CD4-positive, alpha-beta memory T cell (primary cell): ENCODE measurements at places on chromosomes 5 and 9. TPM values are rescaled to one million over a fixed set of nuclear protein-coding genes. Genes with fewer than 3 reads are reported as not detected.

DNA sequence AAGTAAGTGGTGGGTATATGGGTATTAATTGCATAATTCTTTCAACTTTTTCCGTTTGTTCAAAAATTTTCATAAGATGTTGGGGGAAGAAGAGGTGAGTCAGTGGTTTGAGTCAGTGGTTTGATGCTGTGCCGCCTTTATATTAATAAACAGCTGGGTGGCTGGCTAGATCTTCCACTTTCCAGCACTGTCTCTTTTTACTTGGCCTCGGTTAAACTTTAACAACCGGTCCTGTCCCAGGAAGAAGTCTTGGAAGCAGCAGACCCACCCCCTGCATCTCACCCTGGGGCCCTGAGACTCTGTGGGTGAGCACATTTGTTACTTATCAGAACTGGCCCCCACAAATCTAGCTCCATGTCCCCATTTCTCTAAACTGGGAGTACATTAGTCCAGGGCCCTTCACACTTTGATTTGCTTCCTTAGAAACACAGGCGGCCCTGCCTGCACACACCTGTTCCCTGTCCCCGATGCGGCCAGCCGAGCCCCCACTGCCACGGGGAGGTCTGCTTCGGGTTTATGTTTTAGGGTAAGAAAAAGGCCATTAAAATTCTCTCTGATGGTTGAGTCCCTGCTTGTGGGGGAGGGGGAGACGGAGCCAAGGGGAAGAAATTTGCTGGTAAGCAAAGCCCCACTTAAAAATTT, 90.7 kb downstream of the PTCH1 start:
- peak overlapping the region; percentile 27 for H3K4me3 ChIP-seq
- peaks cover 11% of the 10 kb centered on the region for H3K4me1 ChIP-seq
- H3K36me3 ChIP-seq = no peaks in the 10 kb centered on the region
- DNase-seq = no peak

CDH18 gene
- total RNA-seq = not detected

GRCh38 chr9:104853159-104853558, 74.8 kb downstream of the ABCA1 start:
- no peak overlapping the region for H3K27ac ChIP-seq
- H3K4me1 ChIP-seq = no peaks in the 10 kb centered on the region
- no peak for DNase-seq
- H3K36me3 ChIP-seq = no peaks in the 10 kb centered on the region
- H3K27me3 ChIP-seq = no peaks in the 10 kb centered on the region

- peak overlapping the region; percentile 74 for H3K4me3 ChIP-seq
- H3K27ac ChIP-seq = peak overlapping the region; percentile 24
- no peak for DNase-seq
- H3K27me3 ChIP-seq = peaks cover 4% of the 10 kb centered on the region
- H3K36me3 ChIP-seq = no peaks in the 10 kb centered on the region
These were observed 526 bp upstream of the STXBP1 start for GRCh38 chr9:127611603-127611898.
